ENCODE measurements at places on chromosomes 4 and X.

DNA sequence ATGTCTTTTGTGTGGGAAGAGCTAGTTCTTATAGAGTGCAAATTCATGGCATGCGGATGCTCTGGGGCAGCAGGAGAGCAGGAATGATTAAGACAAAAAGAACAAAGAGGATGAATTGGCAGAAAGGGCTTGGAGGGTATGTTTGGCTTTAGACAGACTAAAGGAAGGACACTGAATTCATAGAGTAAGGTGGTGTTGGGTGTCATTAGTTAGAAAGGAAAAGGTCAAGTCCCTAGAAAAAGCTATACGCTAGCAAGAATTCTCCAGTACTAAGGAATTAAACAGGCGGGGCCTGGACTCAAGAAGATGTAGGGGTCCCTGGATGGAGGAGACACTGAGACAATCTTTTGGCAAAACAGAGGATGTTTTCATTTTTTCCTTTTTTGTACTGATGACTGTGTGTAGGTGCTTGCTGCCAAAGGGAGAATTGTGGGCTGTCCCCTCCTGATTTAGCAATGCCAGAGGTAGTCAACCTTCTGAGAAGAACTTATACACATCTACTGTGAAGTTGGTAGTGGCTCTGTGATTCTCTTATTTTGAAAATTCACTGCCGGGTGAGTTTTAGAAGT lies 391.0 kb downstream of the SPRY1 start:
- DNase-seq = no peak

DNA sequence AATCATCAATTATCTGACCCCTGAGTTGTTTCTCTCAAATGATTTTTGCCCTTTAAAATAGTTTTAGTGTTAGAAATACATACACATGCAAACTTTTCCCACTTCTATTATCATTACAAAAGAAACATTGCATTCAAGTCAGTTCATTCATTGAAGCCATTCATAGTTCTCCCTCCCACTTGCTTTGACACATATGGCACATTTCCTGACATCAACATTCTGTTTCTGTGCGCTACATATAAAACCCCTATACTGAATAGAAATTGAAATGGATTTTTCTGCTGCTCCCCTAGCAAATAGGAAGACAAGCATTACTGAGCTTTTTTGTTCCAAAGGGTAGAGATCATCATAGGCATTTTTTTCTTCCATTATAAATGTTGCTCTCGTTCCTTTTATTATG lies 497.9 kb upstream of the PCDH10 start:
- no peak for DNase-seq

- DNase-seq = no peak
Observed at GRCh38 chrX:124239324-124239723, 93.1 kb upstream of the TEX13D start.

GRCh38 chrX:109872021-109872732 lies 130.7 kb upstream of the TMEM164 start:
- DNase-seq = no peak

DNA sequence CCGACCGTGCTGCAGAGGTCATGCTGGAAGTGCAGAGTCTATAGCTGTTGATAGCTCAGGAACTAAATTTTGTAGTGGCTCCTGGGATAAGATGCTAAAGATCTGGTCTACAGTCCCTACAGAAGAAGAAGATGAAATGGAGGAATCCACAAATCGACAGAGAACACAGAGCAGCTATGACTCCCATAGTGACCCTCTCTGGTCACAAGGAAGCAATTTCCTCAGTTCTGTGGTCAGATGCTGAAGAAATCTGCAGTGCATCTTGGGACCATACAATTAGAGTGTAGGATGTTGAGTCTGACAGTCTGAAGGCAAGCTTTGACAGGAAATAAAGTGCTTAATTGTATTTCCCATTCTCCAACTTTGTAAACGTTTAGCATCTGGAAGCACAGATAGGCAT lies 8.8 kb downstream of the MANBA start:
- no peak for DNase-seq

DNA sequence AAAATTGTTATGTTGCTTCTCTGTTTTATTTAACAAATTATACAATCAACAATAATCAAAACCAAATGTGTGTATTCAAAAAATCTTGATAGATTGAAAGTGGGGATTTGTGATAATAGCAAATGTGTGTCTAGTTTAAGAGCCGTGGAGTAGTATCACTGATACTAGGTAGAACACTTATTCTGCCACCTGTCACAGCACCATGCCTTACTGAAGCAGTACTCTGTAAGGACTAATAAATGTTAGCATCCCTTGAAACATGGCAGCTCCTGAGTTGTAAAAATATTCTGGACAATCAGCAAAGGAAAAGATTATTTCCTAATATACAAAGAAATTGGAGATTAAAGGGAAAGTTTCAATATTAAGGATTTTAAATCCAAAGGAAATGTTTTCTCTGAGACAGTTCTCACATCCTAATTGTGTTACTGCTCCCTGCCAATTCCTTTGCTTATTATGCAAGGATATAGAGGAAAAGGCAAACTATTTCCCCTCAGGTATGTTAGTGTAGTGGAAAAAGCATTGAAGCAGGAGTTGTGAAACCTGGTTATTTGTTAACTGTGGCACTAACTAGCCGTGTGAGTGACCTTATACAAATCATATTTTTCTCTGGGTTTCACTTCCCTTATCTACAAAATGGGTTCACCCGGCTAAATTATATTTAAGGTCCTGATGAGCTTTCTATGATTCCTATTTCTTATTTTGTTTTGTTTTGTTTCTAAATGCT lies 303.1 kb downstream of the ARHGAP24 start:
- no peak for DNase-seq

- DNase-seq = no peak
Observed at GRCh38 chr4:47855350-47855749, 17.5 kb upstream of the CORIN start.

- DNase-seq = no peak
Observed at GRCh38 chr4:76061982-76062381, 12.5 kb upstream of the ART3 start.

GRCh38 chr4:9847968-9848748 lies 66.7 kb downstream of the DRD5 start:
- DNase-seq = no peak

DNA sequence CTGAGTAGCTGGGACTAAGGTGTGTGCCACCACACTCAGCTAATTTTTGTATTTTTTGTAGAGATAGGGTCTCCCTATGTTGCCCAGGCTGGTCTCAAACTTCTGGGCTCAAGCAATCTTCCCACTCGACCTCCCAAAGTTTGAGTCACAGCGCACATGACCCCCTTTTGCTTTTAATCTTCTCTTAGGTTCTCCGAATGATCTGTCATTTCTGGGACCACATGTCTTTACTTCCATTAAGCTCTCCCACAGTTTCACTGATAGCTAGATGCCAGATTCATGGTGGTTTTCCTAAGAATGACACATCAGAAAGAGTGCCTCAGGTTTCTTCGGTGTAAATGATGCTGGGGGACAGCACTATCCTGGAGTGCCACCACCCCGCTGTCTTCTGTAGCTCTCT lies 17.9 kb downstream of the PRKX start:
- DNase-seq = no peak

- no peak for DNase-seq
Observed at GRCh38 chr4:177489471-177490246, 47.4 kb upstream of the AGA start.

DNA sequence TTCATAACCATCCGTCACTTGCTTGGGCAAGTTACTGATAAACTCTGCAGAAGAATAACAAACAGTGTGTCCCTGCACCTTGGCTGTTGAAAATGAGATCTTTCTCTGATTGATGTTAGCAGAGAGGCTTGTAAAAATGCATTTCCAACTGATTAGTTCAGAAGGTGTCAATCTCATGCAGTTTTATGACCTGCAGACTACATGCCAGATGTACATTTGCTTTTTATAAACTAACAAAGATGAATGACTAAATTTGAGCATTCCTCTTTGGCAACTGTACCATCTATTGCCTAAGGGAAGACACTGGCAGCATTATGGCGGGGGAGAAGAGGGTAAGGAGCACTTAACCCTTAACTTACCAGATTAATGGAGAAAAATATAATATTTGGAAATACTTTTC lies 192.8 kb downstream of the DCTD start:
- no peak for DNase-seq

DNA sequence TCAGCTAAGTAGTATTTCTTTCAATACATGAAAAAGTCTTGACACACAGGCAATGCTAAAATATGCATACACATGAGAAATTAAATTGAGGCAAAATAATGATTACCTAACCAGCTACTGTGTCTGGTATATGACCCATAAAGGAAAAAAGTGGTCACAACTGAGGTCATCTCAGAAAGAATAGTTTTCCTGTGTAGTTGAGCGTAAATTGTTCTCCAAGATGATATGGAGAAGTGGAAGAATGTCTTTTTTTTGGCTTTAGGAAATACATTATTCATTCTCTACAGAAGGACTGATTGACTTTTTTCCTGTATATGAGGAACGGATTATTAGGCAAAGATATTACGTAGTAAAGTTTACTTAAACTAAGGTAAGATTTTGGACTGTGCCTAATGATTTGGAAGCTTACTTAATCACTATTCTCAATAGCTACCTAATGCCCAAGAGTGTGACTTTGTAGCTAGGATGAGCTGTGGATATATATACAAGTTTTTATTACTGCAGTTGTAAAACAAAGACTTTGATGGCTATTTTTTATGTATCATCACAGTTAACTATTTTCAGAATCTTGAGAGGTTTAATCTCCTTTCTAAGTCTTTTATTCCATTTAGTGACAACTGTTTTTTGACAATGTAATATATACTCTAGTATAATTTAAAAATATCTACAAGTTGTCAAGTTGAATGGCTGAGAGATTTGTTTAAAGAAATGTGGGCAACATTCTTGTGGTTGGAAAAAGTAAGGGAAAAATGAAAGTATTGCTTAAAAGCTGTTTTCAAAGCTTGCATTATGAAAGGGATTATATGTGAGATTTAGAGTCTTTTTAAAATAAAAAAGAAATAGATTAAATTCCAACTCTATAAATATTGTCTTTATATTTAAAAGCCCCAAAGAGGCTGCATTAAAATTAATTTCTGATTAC lies 100.2 kb downstream of the PDLIM5 start:
- DNase-seq = no peak

DNA sequence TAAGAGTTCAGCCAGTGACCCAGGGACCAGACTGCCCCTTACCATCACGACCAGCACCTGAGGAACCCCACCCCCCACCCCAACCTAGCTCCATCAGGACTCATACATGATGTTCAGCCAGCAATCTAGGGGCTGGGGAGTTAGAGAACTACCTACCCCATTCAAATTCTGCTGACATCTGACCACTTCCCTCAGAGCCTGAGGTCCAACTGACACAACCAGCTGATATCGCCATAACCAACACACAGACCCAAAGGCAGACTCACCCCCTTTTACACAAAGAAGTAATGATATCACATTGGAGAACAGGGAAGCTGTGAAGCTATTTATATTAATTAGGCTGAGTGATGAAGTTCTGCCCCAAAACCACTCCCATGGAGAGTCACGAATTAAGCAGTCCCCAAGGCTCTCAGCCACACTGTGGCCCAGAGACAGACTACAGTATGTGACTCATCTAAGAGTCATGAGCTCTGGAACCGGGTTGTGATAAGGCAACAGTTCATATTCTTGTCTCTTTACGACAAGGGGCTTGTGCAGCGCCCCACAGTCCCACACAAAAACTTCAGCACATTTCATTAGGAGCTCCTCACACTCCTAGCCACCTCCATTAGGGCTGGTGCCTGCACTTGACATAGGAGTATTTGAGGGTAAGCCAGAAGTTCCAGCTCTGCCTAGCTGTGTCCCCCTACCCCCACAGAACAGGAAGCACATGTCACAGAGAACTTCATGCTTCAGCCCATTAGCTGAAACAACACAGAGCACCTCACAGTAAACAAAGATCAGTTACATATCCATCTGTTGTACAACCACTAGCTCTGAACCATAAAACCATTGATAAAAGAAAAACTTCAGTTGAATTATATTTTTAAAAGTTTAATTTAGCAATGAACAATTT lies 184.7 kb upstream of the ZCCHC13 start:
- DNase-seq = peak; percentile 44

DNA sequence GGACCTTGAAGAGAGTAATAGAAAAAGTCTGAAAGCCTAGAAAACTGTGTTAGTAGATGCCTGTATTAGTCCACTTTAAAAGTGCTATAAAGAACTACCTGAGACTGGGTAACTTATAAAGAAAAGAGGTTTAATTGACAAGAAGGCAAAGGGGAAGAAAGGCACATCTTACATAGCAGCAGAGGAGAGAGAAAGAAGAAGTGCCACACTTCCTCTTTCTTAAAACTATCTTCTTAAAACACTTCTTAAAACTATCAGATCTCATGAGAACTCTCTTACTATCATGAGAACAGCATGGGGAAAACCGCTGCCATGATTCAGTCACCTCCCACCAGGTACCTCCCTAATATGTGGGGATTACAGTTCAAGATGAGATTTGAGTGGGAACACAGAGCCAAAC lies 18.8 kb upstream of the COL25A1 start:
- no peak for DNase-seq

GRCh38 chrX:19188566-19188965 lies 66.3 kb upstream of the ADGRG2 start:
- DNase-seq = no peak

DNA sequence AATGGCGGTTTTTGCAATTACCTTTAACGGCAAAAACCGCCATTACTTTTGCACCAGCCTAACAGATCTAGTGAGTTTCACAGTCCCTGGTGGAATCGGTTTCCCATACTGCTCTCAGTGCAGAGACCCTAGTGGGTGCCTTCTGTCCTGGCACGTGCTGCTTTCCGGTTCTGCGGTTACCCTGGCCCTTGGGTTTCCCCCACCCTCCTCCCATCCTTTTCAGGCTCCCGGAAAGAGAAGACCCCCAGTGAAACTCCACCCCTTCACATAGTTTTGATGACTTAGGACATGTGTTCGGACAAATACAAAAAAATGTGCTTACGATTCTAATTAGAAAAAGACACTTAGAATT lies 36.9 kb downstream of the NLGN3 start:
- DNase-seq = no peak

GRCh38 chr4:71405791-71406190 lies 67.0 kb downstream of the SLC4A4 start:
- DNase-seq = no peak

DNA sequence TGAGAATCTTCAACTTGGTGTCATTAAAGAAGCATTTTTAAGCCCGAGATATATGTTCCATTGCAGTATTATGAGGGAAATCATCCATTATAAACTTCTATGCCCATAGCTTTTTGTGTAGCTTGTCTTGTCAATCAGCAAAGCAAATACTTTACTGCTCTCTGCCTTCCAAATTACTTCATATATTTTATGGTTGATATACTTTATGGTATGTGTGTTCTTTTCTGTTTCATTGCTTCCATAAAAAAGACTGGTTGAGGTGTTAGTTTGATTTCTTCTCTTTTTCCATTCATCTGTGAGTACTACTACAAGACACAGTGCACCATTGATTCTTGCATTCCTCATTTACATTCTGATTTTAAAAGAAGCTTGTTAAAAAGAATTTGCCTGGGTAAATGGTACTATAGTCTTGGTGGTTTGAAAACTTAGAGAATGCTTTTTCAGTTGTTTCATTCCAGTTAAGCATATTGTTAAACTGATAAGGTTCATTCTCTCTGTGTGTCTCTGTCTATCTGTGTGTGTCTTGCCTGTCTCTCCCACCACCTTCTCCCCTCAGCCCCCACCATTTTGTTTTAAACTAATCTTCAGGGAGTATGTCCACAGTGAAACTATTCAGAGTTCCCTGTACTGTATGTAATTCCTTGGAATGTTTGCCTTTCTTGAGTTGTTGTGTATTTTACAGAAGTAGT lies 27.1 kb downstream of the STAG2 start:
- DNase-seq = no peak

- DNase-seq = no peak
Observed at GRCh38 chrX:23662187-23662586, 5.1 kb upstream of the PRDX4 start.
